ENCODE measurements at places on chromosomes 6 and 20.

GRCh38 chr6:16163066-16163465 lies 34.2 kb downstream of the MYLIP start:
- DNase-seq, result no peak

DNA sequence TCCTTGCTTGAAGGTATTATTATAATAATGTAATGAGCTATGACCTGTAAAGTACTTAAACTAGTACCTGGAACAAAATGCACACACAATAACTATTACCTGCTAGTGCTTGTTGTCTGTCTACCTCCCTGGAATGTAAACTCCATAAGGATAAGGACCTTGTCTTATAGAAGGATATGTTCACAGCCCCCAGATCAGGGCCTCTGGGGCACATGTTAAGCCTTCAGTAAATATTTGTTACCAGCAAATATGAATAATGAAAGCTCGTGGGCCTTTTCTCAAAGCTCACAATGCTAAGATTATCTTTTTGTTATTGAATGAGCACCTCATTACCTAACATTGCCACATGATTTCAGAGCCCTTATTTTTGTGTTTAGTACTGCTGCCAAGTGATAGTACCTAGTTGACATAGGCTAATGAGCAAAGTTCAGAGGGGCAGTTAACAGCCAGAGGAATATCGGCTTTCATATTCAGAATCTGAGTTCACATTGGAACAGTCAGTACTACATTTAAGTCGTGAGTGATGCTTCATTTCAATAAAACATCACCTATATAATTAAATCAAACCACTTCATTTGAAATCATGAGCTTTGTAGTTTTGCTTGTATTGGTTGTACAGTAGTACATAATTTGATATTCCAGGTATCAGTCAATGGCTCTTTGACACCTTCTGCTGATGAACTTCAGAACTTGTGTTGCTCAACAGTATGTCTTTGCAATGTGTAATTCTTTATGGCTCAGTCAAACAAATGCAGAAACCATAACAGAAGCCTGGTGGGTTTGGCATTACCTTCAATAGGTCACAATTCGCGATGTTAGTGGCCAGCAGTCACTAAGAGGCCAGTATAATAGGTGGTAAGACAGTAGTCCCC lies 11.8 kb upstream of the SMLR1 start:
- no peak for DNase-seq

GRCh38 chr6:127404594-127405178 lies 54.5 kb downstream of the KIAA0408 start:
- DNase-seq, result no peak

DNA sequence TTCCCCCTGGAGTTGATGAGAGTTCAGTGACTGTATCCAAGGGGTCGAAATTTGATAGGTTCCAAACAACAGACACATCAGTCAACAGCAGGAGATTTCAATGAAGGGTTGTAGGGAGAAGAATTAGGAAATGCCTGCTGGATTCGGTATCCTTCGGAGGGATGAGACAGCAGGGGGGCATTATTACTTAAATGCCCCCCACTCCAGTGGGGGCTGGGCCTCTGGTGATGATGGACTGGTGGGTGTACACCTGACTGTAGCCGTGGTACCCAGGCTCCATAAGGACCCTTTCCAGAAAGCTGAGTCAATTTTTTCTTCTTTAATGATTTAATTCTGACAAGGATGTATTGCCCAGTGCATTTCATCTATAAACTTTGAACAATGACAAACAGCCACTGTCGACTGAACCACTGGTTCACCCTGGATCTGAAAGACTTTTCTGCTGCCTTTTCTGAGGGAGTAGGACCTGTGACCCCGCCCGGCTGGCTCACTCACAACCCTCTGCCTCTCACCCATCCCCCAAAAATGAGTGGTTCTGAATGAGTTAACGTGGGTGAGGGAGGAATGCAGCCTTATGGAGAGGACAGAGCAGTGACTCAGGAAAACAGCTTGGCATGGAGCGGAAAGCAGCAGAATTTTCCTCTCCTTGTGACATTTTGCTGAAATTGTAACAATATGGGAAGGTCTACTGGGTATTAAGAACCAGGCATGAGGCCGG lies 41.0 kb downstream of the ZMYND8 start:
- no peak for DNase-seq

DNA sequence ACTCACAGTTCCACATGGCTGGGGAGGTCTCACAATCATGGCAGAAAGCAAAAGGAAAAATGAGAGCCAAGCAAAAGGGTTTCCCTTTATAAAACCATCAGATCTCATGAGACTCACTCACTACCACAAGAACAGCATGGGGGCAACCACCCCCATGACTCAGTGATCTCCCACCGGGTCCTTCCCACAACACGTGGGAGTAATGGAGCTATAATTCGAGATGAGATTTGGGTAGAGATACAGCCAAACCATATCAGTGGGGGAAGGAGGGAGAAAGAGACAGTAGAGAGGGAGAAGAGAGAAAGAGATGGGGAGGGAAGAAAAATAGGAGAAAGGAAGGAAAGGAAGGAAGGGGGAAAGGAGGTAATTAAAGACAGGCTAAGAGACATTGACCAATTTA lies 30.1 kb downstream of the GMDS start:
- no peak for DNase-seq

- DNase-seq, result no peak
Measured at GRCh38 chr6:166286839-166287271, 21.3 kb downstream of the PRR18 start.

- DNase-seq, result no peak
Measured at GRCh38 chr20:25676164-25676809, 20.4 kb downstream of the ZNF337 start.

DNA sequence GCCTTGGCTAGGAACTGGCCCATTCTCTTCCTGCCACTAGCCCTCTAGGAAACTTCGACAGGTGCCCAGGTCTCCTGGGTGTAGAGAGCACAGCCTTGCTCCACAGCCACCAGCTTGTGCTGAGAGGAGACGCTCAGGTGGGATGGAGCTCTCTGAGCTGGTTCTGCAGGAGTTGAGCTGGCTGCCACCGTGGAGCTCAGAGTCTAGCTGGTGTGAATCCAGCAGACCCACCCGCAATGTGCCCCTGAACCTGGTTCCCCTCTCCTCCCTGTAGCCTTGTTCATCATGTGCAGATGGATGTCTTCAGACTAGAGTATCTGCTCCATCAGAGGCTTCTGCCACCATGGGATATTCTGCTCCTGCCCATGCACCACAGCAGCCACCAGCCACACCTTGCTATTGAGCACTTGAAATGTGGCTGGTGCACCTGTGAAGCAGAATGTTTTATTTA lies 222.5 kb downstream of the SYNDIG1 start:
- DNase-seq, result no peak

DNA sequence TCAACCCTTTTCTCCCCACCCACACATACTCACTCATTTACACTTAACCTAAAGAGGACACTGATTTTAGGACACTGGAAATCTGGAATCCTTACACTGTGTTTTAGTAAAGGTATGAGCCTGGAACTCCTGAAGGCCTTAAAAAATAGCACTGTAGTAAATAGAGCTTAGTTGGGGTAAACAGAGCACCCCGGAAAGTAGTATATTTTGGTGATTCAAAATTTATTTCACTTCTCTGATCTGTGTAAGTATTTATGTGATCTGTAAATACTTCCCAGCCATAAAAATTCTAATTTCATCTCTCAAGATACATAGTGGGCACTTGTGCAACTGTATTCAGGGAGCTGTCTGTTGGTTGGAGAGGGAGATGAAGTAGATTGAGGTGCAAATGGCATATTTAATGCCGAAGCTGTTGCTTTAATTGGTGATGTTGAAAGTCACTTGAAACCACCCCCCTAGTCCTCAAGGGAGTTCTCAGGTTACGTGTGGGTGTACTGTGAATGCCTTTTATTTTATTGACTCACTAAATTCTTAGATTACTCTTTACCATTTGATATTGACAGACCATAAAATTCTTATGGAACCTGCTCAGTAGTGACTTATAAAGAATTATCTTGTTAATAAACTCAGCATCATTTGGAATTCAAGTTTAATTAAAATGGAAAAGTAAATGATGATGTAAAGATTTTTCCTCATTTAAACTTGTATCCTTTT lies 154.9 kb downstream of the SOX4 start:
- DNase-seq, result no peak
